ENCODE measurements at places on chromosomes 16 and 17.
A peak's percentile ranks its signal among the peaks of the same experiment; 100 is the strongest.

- DNase-seq, result no peak
These were observed 53.2 kb upstream of the MRTFB start for GRCh38 chr16:14017886-14018285.

GRCh38 chr16:72797621-72798020, 250.3 kb downstream of the ZFHX3 start:
- peak; percentile 77 for DNase-seq

- no peak for DNase-seq
These were observed 8.4 kb downstream of the CDIPT start for GRCh38 chr16:29854520-29855100.

DNA sequence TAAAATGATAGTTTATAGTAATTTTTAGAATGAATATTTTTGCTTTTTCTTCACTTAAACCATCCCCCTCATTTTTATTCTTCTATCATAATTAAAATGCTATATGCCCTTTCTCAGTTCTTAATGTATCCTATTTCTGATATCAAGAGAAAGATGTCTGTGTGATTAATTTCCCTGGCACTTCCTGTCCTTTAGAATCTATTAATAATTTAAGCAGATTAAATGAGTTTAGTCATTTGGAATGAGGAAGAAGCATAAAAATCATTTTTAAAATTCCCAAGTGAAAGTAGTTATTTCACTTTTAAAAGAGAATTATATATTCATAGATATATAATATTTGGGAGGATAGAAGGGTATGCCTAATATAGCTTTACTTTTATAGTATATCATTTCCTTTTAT, 27.8 kb upstream of the CDR2 start:
- DNase-seq, result no peak
